Fibroblast of gingiva (primary cell): ENCODE measurements at places on chromosomes 3 and 15.

GRCh38 chr3:78979028-78979427, 788.8 kb downstream of the ROBO1 start:
- DNase-seq = no peak

DNA sequence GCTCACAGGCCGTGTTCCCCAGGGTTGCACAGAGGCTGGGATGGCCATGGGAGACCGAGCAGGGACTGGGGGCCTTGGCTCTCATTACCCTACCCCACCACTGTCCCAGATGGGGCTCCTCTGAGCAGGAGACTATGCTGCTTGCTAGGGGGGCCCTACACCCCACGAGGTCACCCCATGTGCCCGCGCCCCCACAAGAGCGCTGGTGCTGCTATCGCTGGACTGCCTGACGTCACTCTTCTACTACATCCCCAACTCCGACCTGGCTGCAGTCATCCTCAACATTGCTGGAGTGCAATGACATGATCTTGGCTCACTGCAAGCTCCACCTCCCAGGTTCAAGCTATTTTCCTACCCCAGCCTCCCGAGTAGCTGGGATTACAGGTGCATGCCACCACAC, 307.7 kb downstream of the ARRDC4 start:
- DNase-seq = no peak

- no peak for DNase-seq
These were observed 69.1 kb upstream of the CACNA2D3 start for GRCh38 chr3:54053211-54053610.

DNA sequence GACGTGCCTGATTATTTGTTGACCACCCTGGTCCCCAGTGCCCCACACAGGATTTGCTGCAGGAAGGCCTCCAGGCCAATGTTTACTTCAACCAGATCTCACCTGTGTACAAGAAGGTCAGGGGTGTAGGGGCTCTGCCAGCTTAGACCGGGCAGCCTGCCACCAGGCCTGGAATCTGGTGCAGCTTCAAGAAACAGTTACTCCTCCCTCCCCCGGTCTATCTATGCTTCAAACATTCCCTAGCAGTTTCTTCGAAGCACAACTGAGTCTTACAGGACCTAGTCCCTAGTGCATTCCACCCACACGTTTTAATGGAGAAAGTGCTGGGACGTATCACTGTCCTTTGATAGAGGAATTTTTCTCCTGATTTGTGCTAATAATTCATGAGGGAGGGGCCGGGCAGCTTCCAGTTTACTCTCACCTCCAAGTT, 8.0 kb downstream of the SH3BP5 start:
- no peak for DNase-seq
